ENCODE measurements at places on chromosomes 5 and 9. TPM values are rescaled to one million over a fixed set of nuclear protein-coding genes. Genes with fewer than 3 reads are reported as not detected.

The PAXX gene
- total RNA-seq = 75.8 TPM

The PTGDS gene
- not detected for total RNA-seq

The SPINK6 gene
- 0.45 TPM for total RNA-seq

The ITGA1 gene
- total RNA-seq = 1.1 TPM

The NR5A1 gene
- 0.15 TPM for total RNA-seq

Measured in A549 treated with Mapracorat at 1 μM for 4 hours (cell line).